Activated naive CD4-positive, alpha-beta T cell treated with anti-CD3 and anti-CD28 coated beads, Interleukin-2, amount 10 ng/mL, durations not matched to agents 7 days and 5 days (primary cell): ENCODE measurements at places on chromosomes 7 and 10.

DNA sequence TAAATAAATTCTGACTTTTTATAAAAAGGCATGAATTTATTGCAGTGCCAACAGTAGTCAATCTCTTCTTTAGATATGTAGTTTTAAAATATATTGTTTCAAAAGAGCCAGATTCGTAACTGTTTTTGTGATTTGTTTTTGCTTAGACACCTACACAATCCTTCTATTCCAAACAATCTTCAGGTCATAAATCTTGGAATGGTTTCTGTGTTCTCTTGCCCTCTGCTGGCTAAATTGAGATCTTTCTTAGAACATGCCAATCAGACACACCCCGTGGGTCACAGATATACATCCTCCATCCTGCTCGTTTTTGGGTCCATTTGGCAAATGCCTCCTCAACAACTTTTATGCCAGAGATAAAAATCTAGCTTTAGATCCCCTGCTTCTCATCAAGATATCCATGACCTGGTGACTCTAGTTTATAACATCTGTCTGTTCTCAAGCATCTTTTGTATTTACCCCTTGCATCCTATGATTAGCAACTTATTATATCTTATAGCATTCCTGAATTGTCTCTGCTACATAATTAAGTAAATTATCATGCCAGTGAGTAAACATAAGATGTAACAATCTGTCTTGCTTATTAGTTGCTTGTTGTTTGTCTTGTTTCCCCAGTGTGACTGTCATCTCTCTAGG lies 35.3 kb upstream of the IFRD1 start:
- DNase-seq, result no peak

GRCh38 chr7:30232391-30232790 lies 52.0 kb upstream of the ZNRF2 start:
- DNase-seq, result no peak

DNA sequence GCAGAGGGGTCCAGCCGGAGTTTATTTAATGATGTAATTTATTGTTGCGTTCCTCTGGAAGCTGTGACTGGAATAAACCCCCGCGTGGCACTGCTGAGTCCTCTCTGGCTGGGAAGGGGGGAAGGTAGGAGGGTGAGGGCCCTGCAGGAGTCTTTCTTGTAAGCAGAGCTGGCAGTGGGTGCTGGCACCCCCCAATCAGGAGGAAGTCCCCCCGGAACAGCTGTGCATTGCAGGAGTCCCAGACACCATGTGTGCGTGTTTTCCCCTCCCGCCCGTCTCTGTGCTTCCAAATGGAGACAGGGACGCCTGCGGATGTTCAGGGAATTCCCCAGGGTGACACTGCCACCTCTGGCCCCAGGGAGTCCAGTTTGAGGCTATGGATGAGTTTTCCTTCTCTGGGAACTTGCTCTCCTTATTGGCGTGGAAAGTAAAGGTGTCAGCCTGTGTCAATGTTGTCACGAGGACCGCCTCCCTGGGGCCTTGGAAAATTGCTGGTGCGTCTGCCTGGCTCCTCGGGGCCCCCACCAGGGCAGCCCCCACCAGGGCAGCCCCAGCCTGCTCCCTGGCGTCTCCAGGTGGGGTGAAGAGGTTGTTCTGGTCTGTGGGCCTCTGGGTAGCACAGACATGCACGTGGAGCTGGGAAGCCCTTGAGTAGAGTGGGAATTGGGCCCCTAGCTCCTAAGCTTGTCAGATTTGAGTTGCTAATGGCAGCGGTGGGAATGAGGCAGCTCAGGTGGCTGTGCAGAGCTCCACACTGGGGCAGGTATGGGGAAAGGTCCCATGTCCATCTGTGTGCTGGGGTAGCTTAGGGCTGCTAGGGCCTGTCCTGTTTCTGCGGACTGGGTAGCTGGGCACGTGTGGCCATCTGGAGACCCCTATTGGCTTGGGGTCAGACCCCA lies 2.7 kb downstream of the FZD9 start:
- DNase-seq, result no peak

- no peak for DNase-seq
Observed at GRCh38 chr7:13656330-13656729, 333.1 kb downstream of the ETV1 start.

DNA sequence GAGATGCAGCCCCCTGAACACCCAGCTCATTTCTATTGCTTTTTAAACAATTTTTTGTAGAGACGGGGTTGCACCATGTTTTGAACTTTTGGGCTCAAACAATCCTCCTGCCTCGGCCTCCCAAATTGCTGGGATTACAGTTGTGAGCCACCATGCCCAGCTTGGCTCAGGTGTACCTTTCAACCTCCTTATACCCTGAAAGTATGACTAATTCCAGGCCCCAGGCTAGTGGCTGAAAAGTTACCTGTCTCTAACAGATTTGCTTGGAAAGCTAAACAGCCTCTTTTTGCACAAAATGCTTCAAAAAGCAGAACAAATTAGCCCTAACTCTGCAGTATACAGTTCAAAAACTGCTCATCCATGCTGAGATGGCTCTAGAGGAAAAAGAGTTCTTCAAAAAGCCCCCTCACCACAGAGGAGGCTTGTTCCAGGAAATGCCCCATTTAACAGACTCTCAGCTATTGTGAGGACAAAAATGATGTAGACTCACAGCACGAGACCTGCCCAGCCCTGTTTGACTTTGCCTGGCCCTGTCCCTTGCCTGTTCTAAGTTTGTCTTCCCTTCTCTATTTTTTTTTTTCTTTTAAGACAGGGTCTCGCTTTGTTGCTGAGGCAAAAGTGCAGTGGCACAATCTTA lies 13.4 kb upstream of the AP1S1 start:
- no peak for DNase-seq

DNA sequence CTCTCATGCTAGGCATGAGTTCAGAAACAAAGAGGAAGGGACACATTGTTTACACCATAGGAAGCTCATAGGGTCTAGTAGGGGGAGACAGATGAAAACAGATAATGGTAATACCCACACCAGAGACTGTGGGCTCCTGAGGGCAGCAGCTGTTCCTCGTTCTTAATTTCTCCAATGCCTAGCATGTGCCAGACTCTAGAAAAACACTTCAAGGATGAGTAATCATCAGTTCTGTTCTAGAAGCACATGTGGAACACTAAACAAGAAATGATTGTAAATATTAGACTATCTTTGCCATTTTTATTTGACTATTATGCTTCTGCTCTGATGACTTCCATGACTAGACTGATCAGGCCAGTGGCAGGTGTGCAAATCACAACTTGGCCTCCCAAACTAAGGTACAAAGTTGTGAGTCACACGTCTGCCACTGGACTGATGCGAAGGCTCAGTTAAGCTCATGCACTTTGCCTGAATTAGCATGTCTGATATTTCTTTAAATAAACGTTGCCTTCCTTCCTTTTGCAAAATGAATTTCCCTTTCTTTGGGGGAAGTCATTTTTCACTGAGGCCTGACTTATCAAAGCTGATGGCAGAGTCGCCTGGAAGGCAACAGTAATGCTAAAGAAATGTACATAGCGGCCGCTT lies 89.2 kb upstream of the FGL2 start:
- no peak for DNase-seq
